Ascending aorta (tissue), 2 donors: ENCODE measurements at places on chromosomes 7 and 10.

- no peak for DNase-seq
Observed at GRCh38 chr10:76051007-76051936, 619.8 kb downstream of the LRMDA start.

- no peak for DNase-seq
Observed at GRCh38 chr10:78934532-78934898, 134.3 kb upstream of the ZMIZ1 start.

DNA sequence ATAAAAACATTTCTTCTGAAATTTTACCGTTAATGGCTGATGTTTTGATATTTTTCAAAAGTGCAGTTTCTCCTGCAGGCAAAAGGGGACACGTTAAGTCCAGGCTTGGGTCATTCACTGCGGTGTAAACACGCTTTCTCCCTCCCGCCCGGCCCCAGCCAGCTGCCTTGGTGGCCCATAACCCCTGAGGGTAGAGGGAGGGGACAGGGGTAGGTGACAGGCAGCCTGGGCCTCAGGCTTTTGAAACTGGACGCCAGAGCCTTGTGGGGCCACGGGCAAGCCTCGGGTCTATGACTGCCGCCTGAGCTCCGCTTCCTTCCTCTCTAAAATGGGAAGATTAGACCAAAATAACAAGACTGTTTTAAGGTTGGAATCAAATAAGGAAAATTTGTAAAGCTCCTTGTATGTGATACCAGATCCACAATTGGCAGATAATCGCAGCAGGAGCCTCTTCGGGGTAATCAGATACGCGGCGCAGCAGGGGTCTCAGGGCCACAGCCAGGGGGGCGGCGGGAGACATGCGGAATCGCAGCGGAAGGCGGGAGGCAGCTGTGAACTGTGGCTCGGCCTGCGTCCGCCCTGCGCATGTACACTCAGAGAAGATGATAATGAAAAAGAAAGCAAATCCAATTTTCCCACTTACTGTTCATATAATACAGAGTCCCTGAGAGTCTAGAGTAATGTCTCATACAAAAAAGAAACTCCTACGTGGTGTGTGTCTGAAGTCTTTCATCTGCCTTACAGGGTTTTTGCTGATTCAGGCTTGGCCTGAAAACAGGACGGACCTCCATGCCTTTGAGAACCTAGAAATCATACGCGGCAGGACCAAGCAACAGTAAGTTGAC, 138.3 kb downstream of the EGFR start:
- no peak for DNase-seq

GRCh38 chr7:114414156-114415063, at the start of gene FOXP2:
FOXP2 (plus strand) TSS chr7:114414815; CDS start chr7:114426512, 11,697 bp downstream.
- DNase-seq = no peak

DNA sequence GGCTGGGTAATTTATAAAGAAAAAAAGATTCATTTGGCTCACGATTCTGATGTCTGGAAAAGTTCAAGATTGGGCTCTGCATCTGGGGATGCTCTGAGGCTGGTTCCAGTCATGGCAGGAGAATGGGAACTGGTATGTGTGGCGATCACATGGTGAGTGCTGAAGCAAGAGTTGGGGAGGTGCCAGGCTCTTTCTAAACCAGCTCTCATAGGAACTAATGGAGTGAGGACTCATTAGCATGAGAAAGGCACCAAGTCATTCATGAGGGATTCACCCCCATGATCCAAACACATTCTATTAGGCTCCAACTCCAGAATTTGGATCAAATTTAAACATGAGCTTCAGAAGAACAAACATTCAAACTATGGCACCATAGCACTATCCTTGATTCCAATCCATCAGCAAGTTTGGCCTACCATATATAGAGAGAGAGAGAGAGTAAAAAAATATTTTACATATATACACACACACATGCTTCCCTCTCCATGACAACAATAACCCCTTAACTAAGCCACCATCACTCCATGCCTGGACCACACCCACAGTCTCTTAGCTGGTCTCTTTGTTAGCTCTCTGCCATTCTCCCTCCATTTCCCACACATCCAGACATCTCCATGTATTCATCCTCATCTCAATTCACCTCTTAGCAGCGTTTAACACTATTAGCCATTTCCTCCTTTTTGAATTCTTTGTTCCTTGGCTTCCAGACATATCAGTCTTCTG, 57.9 kb downstream of the NPY start:
- no peak for DNase-seq

DNA sequence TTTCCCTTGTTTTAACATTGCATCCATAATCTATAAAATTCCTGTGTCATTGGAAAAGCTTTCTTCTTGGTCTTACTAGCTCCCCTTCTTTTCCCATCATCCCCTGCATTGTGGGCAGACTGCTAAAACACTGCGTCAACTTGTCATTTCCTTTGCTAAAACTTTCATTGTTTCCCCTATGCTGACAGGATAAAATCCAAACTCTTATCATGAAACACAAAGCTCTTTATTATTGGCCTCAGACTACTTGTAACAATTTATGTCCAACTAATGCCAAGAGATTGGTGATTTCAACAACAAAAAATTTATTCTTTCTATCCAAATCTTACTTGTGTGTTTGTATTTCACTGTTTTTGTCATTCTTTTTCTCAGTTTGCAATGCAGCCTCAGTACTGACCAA, 339.1 kb downstream of the HGF start:
- no peak for DNase-seq

DNA sequence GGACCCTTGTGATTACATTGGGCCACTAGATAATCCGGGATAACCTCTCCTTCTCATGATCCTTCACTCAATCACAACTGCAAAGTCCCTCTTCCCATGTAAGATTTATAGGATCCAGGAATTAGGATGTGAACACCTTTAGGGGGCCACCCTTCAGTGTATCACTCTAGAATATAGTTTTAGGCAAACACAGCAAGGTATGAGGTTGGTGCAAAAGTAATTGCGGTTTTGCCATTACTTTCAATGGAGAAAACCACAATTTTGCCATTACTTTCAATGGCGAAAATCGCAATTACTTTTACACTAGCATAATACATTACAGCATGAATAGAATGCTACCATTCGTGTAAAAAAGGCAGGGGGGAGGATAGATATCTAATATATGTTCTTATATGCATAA, 104.0 kb downstream of the BAMBI start:
- DNase-seq = no peak

GRCh38 chr10:77887631-77888355, 38.8 kb downstream of the DLG5 start:
- no peak for DNase-seq
